Activated CD4-positive, alpha-beta T cell treated with anti-CD3 and anti-CD28 coated beads, Interleukin-2, amount 50 U/mL, for 4 hours (primary cell): ENCODE measurements at places on chromosomes 7 and 10.

DNA sequence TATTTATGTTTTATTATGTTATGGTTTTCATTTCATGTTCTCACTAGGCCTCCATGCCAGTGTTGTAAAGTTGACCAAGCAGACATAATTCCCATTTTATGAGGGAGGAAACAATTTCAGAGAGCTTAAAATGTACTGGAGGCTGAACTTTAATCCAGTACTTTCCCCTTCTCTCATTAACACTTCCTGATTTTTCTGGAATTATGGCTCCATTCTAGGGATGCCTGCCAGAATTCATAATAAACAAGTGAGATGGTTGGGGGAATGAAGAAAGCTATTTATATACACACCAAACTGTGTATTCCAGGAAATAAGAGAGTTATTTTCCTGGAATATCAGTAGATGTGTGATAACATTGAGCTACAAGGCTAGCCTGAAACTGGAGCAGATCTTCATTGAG is 6.9 kb downstream of the TMEM236 start:
- DNase-seq: no peak

DNA sequence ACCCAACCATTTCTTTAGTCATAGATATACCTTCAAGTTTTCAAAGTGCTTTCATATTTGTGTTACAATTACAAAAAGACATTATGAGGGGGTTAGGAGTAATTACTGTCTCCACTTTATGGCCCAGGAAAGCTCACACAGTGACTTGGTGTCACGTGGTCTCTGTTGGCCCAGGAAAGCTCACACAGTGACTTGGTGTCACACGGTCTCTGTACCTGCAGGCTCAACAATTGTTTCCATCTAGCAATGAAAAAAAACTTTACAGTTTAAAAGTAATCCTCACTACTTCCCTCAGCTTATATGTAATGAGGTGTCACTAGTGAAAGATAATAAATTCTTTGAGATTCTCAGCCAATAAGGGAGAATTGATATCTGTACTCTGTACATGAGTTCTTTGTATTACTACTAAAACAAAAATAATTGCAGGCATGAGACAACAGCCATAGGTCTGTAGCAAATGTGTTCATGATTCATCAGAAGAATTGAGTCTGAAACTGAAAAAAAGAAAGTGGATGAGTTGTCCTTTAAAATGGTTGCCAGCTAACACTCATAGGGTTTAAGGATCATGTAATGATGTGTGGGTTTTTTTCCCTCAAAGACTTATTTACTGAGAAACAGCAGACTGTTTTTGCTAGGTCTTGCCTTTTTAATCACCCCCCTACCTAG is 10.9 kb downstream of the OGDH start:
- no peak for DNase-seq

DNA sequence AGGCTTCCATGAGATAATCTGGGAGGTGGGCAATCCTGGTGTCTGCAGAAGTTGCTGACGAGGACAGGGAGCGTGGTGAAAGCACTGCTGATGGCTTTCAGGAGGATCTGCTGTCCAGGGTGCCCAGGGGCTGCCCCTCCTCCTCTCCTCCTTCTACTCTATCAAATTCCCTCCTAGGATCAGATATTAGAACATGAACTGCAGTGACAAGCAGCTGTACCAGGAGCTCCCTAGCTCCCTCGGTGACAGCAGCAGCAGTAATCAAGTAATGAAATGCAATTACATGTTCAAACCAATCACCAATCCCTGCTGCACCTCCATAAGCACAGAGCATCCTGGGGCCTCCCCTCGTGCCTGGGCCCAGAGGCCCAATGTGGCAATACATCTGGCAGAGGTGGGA is 46.9 kb downstream of the GRID1 start:
- no peak for DNase-seq

DNA sequence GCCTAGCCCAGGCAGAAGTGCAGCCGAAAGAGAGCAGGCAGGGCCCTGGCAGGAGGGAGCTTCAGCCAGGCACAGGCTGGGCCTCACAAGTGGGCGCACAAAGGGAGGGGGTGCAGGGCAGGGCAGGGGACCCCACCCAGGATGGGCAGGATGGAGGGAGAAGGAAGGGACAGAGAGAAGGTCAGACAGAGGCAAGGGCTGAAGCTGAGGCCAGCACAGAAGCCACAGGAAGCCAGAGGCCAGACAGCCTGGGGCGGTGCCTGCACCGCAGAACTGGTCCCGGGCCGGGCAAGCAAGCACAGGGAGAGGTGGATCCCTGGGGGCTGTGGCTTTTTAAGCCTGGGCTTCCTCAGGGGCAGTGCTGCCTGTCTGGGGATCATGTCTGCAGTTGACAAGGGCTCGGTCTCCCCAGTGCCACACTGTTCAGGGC is 16.7 kb downstream of the NOS3 start:
- DNase-seq: no peak

DNA sequence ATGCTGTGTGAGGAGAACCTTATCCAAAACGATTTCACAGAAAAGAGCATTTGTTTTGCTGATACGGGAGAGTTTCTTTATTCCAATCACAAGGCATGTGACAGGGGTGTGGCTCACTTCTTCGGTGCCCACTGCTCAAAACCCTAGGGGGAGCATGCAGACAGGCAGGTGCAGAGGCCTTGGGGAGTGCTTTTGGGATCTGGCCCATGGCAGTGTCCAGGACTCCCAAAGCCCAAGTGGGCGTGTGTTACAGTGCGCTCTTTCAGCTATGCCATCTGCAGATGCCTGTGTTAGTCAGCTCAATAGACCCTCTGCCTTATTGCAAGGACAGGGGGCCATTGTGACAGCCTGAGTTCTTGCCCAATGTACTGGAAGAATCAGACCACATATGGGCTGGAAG is 94.8 kb downstream of the CSTF2T start:
- DNase-seq: no peak

DNA sequence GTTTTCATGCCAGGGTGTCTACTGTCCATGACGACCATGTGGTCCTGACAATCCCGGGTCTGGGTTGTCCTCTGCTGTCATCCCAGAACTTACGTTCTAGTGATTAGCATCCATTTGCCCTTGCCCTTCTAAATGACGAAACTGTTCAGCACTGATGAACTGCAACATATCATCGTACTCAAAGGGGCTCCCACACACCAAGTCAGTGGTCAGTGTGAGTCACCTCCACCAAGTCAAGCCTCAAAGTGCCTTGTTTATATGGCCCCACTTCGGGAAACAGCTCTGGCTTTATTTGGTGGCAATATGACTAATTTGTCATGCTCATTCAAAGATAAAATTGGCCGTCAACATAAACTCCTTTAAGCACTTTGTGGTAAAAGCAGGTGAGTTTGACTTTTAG is 110.7 kb downstream of the FRMD4A start:
- DNase-seq: no peak

- no peak for DNase-seq
These were observed 9.5 kb downstream of the ACTR1A start for GRCh38 chr10:102492983-102493382.

DNA sequence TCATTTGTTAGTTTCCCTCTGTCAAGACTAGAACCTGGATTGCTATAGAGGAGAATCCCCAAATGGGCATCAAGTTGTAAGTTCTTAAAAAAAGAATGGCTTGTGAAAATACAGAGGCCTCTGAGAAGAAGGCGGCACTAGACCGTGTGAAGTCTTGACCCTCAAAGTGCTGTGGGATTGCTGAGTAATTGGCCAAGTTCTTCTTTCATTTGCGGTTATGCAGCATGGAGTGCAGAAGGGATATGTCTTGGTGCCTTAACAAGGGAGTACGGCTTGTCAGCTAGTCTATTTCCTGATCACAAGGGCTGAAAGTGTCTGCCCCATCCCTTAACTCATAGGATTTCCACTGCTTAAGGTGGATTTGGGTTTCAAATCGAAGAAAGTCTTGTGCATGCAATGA is 81.2 kb downstream of the MKX start:
- no peak for DNase-seq
